Karpas-422 (cell line): ENCODE measurements at places on chromosomes 7 and 10. TPM values are rescaled to one million over a fixed set of nuclear protein-coding genes. Genes with fewer than 3 reads are reported as not detected.

- DNase-seq: peak; percentile 89
Measured at GRCh38 chr10:88070080-88070880, 206.9 kb downstream of the PTEN start.

- DNase-seq: no peak
Measured at GRCh38 chr7:118758582-118758981, 534.1 kb downstream of the ANKRD7 start.

GRCh38 chr7:1124164-1124563, 35.8 kb downstream of the ZFAND2A start:
- DNase-seq: no peak

GRCh38 chr10:12819656-12820055, 181.9 kb downstream of the CCDC3 start:
- no peak for DNase-seq

- no peak for DNase-seq
Measured at GRCh38 chr7:132998763-132999162, 83.1 kb downstream of the CHCHD3 start.

GNGT1 gene
- not detected in 2 replicates for total RNA-seq

AEBP1 gene
- total RNA-seq: 5.9 TPM in 1 of 2 replicates, not detected in the other

NKX1-2 gene
- total RNA-seq: not detected in 2 replicates

MOGAT3 gene
- total RNA-seq: not detected in 2 replicates

SPDYE11 gene
- total RNA-seq: not detected in 2 replicates

PRKG1 gene
- total RNA-seq: not detected in 2 replicates

ZNF853 gene
- total RNA-seq: 0.04 TPM in 1 of 2 replicates, not detected in the other

KLF14 gene
- not detected in 2 replicates for total RNA-seq
